ENCODE measurements at places on chromosomes 6 and 20.

DNA sequence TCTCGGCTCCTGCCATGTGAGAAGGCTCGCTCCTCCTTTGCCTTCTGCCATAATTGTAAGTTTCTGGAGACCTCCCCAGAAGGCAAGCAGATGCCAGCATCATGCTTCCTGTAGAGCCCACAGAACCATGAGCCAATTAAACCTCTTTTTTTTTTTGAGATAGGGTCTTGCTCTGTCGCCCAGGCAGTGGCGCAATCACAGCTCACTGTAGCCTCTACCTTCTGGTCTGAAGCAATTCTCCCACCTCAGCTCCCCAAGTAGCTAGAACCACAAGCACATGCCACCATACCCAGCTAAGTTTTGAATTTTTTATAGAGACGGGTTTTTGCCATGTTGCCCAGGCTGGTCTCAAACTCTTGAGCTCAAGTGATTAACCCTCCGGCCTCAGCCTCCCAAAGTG lies 28.6 kb downstream of the RING1 start:
- no peak for DNase-seq

- no peak for DNase-seq
Observed at GRCh38 chr6:97925504-97925903, 642.5 kb upstream of the MMS22L start.

GRCh38 chr6:12160326-12160725 lies 129.8 kb upstream of the EDN1 start:
- no peak for DNase-seq

- no peak for DNase-seq
Observed at GRCh38 chr6:34834789-34835518, 43.1 kb downstream of the BLTP3A start.

DNA sequence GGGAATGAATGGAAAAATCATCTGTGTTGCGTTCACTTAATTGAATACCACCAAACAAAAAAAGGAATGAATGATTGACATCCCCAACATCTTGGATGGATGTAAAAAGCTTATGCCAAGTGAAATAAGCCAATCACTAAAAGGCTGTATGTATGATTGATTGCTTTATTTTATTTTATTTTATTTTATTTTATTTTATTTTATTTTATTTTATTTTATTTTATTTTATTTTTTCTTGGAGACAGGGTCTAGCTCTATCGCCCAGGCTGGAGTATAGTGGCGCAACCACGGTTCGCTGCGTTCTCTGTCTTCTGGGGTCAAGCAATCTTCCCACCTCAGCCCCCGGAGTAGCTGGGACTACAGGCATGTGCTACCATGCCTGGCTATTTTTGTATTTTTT lies 263.3 kb downstream of the CDKAL1 start:
- no peak for DNase-seq

GRCh38 chr6:3473773-3474172 lies 16.9 kb upstream of the SLC22A23 start:
- DNase-seq: no peak

DNA sequence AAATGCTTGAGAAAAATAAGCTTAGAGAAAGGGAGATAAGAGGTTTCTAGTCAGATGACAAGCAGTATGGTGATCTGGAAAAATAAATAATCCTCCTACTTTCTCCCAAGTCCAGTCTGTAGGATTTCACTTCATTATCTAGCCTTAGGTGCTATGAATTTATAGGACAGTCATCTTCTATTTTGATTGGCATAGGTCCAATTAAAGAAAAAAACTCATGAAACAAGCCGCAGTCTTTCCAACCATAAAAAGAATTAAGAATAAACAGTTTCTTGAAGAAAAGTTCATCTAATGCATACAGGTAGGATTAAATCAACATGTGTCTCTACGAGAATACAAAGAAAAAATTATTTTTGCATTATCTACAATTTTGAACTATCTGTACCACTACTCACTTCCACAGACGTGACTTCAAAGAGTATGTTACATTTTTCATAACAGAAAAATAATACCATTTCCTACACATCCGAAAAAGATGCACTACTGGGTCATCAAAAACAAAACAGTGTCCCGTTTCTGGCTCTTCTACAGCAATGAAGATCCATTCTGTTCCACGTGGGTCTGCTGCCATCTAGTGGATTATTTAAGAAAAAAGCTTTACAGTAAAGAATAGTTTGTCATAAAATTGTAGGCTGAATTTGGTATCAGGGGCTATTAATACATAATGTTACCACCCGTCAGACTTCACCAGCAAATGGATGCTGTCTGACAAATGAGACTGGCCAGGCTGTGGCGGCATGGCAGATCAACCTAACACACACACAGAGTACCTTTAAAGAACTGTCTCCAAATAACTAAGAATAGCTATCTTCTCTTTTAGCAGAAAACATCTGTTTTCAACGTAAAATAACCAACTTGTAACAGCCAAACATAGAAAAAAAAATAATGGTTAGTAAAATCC lies 28.9 kb downstream of the STX7 start:
- DNase-seq: no peak

DNA sequence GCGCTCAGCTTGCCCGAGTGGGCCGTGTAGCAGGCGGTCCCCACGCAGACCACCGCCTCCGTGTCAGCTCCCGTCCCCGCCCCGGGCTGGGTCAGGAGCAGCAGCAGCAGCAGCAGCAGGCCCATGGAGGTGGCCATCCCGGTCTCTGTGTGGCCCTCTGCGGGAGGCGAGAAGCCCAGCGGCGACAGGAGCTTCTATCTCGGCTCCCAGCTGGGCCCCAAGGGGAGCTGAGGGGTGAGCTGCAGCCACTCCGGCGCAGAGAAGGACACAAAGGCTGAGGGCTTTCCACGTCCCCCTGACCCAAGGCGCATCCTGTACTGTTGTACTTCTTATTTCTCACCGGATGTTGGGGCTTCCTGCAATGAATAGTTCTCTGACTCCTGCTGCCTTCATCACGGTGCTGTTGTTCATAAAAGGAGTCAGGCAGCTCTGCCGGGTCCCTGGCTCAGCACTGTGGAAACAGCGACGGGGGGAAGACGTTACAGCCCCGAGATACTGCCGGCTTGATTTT lies at the start of gene CD93:
CD93 (minus strand) TSS at position 269 of the 511 bp plus-strand sequence; CDS start at position 137, 132 bp downstream.
- DNase-seq: no peak

GRCh38 chr20:53085720-53086119 lies 113.6 kb downstream of the TSHZ2 start:
- DNase-seq: no peak

- DNase-seq: no peak
Observed at GRCh38 chr6:160358225-160359119, 10.3 kb downstream of the SLC22A3 start.

DNA sequence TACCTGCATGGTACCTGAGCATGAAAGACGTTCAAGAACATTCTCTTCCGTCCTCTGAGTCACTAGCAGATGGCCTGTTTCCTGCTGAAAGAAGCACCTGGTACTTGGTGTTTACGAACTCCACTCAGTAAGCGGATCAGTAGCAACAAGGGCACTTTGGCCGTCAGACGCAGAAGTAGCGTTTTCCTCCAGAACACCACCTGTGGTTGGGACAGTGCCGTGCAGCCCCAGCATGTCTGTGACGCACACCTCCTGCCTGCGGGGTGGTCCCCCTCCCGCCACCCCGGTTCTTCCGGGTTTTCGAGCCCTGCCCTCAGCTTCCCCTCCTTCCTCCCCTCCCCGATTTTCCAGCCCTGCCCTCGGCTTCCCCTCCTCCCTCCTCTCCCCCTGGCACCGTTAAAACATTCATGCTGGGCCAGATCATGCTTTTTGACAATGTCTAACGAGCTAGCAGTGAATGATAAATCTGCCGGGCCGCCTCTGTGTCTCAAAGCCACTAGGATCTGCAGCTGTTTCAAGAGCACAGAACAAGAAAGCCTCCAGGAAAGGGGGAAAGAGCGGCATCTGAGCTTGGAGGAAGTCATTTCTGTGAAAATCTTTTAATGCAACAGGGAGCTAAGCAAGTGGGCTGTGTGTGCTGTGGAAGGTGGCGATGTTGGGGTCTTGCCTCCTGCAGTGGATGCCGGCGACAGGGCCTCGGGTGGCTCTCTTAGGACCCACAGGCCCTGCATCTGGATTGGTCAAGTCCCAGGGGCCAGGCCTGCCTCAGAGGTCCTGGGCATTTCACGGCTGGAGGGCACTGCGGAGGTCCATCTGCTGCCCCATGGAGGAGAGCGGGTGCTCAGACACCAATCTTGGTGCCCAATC lies 207.9 kb downstream of the ERMARD start:
- no peak for DNase-seq

GRCh38 chr6:169854813-169855212 lies 103.4 kb downstream of the ERMARD start:
- no peak for DNase-seq

DNA sequence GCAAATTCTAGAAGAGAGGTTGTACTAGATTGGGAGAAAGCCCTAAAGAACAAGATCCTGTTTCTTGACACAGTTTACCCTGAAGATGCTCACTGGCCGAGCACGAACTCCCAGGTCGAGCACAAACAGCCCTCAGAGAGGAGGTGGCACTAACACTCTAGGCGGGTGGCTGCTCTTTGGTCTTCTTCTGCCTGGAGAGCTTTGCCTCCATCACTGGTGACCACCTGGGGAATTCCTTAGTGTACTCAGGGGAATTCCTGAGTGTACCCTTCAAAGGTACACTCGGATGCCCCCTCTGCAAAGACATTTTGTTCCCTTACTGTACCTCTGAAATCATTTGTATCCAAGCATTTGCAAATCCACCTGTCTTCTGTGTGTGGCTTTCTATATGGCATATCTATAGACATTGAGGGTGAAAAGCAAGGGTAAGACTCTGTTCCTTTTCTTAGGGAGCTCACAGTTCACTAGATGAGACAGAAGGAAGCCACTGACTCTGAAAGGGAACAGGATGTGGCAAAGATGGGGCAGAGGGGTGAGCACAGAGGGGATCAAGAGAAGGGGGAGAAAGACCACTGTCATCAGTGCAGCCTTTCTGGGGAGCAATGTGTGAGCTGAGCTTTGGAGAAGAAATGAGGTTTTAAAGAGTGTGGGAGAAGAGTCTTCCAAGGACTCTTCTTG lies 169.8 kb upstream of the PROKR2 start:
- DNase-seq: no peak

DNA sequence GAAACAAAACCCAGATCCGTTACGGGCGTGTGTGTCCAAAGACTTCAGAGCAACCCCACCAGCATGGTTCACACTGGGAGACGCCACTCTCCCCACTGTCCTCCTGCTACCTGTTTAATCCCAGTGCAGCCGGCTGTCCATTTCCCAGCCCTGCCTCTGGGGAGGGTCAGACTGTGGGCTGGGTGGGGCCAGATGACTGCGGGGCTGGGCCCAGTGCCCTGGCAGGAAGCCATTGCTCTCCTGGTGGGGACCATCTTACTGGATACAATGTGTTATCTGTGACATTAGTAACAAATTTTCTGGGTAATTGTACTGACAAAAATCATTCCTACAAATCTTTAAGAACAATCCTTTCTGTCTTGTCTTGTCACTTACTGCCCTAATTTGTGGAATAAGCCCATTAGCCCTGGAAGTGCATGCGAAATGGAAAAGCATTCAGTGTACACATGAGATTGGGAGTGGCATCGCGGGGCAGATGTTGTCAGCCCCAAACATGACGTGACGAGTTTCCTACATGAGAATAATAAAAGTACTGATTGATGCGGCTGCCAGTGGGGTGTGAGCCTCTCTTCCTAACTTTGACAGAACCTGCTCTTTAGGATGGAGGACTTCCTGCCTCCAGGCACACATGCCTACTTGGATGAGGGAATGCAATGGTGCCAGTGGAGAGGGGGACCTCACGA lies 37.9 kb upstream of the PCMTD2 start:
- DNase-seq: no peak

GRCh38 chr6:108541843-108542759 lies 18.6 kb upstream of the FOXO3 start:
- DNase-seq: peak; percentile 17

GRCh38 chr6:125764121-125764671 lies 14.8 kb downstream of the HEY2 start:
- DNase-seq: no peak

GRCh38 chr6:98980819-98981218 lies 33.1 kb upstream of the FBXL4 start:
- DNase-seq: no peak

- no peak for DNase-seq
Observed at GRCh38 chr6:43846556-43846955, 76.5 kb downstream of the VEGFA start.

DNA sequence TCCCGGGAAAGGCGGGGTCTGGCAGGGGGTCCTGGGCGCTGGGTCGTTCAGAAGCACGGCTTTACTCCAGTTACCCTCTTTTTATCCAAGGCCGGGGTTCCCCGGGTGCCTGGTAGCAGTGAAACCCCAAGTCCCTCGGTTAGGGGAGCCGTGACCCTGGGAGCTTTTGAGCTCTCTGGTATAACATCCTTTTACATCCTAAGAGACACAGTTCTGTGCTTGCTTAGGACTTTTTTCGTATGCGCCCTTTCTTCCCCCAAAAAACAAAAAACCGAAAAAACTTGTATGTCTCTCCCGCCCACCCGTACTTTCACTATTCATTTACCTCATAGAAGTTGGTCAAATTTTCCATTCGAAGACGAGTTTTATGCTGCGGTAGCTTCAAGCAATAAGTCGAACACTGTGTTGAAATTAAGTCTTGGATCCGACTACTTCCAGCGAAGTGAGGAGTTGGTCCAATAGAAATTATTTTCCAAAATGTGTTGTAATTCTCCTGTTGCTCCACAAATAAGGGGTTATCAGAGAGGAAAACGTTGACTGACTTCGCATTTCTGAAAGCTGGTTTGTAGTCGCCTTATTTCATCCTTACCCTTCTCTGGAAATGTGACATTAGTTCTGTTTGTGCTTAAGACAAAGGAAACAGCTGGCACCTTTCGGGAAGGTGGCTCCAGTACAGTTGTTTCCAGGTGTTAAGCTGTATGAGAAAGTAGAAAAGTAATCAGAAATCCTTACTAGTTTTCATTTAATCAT lies 816 bp upstream of the MAN1A1 start:
- DNase-seq: peak; percentile 49

GRCh38 chr6:37699887-37700619 lies 2.4 kb upstream of the MDGA1 start:
- no peak for DNase-seq

DNA sequence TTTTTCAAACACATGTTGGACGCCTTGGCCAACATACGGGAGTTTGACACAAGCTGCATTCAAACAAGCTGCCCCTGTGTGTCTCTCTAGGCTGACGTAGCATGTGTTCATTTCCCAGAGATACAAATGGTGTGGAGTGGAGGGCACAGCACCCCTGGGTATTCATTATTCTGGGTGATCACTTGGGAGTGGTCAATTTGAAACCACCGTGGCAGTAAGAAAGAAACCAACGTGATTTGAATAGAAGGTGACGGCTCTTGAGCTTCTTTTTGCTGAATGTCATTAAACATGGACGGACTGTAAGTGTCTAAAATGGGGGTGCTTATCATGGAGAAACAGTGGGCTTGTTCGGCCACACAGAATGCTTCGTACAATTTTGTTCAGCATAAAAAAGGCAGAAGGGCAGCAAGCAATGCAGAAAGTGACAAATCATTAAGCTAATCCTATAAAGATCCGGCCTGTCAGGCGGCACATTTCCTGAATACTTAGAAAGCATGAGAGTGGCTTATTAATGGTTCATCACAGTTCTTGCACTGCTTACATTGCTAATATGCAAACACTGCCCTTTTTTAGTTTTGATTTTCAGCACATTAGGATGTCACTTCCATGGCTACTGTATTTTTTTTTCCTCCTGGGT lies 1261.9 kb upstream of the CITED2 start:
- no peak for DNase-seq
